CD4-positive, alpha-beta T cell treated with Interleukin-15 for 1 hour (primary cell): ENCODE measurements at places on chromosomes 11 and 22.
A peak's percentile ranks its signal among the peaks of the same experiment; 100 is the strongest.

DNA sequence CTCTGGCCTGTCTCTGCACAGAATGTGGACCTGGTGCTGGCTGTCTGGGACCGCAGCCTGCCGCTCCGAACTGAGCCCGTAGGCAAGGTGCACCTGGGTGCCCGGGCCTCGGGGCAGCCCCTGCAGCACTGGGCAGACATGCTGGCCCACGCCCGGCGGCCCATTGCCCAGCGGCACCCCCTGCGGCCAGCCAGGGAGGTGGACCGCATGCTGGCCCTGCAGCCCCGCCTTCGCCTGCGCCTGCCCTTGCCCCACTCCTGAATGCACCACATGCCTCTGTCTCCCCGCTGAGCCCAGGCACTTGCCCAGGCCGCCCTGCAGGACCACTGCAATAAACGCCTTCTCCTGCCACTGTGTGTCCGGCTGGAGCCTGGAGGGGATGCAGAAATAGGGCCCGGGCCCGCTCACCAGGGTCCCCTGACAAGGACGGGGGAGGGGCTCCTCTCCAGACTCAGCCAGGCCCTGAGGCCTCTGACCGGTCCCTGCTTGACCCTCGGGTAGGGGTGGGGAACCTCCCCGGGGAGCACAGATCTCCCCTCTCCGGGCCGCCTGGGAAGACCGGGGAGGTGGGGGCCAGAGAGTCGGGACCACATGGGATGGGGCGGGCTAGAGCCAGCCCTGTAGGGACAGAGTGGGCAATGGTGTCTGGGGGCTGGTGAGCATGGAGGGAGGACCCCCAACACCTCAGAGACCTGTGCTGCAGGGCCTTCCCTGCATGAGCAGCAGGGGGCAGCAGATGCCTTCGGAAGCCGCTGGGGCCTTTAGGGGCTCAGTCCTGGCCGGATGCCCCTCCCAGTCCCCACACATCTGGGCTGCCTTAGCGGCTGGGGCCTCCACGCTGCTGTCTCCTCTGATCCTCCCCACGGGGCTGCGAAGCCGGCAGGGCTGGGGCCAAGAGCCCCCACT lies 1.4 kb upstream of the TNNI2 start:
- peak; percentile 87 for DNase-seq

GRCh38 chr22:49550766-49551362 lies 276.8 kb downstream of the BRD1 start:
- no peak for DNase-seq

DNA sequence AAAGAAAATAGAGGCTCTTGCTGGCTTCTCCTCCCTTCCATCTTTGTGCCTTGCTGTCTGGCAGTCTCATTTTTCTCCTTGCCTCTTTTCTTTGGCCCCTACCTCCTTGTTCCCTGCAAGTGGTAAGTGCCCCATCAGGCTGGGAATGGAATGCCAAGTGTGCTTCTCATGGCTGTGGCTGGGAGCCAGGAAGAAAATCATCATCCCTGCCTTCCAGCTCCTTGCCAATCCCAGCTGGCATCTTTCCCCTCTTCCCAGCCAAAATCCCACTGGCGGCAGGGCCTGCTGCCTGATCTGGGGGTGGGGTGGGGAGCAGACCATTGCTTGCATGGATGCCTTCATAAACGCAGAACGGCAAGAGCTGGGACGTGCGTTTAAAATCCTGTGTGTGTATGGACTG lies 27.0 kb upstream of the SLC25A18 start:
- no peak for DNase-seq

DNA sequence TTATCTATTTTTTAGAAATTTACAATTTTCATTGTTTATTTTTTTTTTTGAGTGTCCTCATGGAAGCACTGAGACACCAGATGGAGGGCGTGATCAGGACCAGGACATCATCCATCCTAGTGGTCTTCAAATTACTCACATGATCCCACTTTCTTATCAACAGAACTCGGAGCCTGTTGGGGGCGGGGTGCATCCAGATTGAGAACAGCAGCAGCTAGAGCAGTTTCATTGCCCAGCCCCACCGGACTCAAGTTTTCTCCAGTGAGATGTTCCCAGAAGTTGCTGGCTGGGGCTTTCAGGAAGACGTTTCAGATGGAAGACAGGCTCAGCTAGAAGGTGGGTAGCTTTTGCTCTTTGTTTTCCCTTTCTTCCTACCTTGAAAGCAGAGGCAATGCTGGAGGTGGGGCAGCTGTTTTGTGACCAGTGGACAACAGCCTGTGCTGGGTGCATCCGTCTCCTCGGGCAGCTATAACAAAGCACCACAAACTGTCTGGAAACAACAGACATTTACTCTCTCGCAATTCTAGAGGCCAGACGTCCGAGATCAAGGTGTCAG lies 562.1 kb downstream of the TBC1D22A start:
- DNase-seq: no peak

- DNase-seq: peak; percentile 70
Observed at GRCh38 chr22:19970479-19971275, 29.1 kb upstream of the TXNRD2 start.

DNA sequence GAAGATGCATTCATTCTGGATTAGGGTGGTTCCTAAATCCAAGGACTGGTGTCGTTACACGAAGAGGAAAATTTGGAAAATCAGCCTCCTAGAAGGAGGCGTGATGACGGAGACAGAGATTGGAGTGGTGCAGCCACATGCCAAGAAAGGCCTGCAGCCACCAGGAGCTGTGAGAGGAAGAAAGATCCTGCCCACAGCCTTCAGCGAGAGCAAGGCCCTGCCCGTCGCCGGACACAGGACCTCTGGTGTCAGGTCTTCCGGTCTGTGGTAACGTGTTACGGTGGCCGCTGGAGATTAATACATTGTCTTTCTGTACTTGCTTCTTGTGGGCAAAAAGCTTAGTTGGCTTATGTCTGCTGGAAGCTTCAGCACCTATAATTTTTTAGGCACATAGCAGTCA lies 1045.8 kb downstream of the BRD1 start:
- no peak for DNase-seq

DNA sequence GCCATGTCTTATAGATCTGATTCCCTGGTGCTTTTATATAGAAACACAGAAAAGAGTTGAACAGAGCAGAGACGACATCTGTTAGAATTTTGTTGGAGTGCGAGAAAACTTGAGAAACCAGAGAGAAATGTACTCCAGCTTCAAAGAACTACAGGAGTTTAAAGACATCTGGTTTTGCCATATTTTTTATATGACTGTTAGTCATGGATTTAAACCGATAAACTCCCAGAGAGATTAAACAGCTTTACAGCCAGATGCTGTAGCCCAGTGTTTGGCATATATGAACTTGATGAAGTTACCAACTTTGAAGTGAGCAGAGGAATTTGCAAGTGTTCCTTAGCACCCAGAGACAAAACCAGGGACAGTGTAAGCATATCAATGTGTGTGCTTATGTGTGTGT lies 1083.1 kb downstream of the LRRC4C start:
- DNase-seq: no peak

DNA sequence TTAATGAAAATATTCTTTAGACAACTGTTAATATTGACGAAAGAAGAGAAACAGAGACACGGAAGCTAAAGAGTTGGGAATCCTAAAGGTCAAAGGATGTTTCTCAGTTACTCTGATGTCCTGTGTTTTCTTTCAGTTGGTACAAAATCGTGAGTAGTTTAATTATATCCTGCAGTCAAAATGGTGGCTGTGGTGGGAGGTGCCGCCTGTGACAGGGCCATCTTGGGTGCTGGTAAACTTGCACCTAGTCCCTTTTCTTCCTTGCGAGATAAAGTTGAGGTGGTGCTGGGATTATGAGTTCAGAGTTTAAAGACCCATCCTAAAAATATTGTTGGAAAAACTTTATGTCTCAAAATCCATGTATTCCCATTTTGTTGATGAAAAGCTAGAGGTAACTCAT lies 2.2 kb downstream of the CECR2 start:
- no peak for DNase-seq

DNA sequence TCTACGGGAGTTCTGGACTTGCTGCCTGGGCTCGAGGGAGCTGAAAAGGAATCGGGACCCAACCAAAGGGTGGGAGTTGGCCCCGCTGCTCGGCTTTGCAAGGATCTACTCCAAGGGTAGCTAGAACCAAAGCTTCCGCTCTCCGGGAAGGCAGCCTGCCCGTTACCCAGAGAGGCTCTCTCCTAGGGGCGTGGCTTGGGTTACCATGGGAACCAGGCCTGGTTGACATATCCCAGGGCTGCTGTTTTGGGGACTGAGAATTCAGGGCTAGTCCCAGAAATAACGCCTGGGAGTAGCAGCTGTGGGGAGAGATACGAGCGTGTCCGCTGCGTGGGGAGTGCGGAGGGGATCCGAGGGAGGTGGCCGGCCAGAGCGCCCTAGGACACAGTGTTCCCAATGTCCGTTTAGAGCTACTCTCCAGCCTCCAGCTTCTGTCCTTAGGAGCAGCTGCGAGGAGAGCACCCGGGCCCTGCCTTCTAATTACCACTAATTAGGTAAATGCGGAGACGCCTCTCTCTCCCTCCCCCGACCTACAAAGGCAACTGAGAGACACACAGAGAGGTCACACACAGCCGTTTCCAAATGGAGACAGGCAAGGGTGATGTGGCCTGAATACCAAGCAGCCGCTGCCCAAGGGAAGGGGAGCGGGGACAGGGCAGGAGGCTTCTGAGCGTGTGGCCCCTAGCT lies 141.6 kb upstream of the CADM1 start:
- no peak for DNase-seq

GRCh38 chr11:124207102-124207792 lies 24.1 kb downstream of the OR10D3 start:
- no peak for DNase-seq

- DNase-seq: no peak
Observed at GRCh38 chr22:40081662-40082061, 86.9 kb downstream of the FAM83F start.

GRCh38 chr11:27357250-27357649 lies 5.8 kb downstream of the CCDC34 start:
- DNase-seq: no peak

DNA sequence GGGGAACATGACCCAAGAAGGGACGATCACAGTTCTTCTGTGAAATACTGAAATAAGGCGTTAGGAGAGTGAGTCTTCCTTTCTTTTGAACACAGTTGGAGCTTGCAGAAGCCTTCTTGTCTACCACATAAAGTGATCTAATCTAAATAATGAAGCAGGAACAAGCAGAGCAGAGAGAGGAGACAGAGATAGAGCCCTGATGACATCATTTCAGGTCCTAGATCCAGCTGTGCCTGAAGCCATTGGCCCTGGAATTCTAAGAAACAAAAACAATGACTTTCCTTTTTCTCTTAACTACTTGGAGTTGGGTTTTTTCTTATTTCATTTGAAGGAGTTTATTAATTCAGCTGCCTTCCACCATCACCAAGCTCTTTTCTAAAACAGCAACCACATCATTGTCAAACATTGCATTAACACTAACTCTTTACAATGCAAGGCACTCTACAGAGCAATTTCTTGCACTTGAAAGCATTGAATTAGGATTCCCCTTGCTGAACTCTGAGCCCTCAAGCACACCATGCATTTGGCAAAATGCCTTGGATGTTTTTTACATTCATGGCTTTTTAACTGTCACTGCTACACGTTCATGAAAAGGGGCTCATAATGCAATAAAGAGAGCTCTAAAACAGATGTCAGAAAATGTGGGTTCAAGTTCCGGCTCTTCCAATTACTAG lies 117.2 kb upstream of the TIMP3 start:
- DNase-seq: no peak

- no peak for DNase-seq
Observed at GRCh38 chr11:34501500-34501899, 12.1 kb downstream of the ELF5 start.

DNA sequence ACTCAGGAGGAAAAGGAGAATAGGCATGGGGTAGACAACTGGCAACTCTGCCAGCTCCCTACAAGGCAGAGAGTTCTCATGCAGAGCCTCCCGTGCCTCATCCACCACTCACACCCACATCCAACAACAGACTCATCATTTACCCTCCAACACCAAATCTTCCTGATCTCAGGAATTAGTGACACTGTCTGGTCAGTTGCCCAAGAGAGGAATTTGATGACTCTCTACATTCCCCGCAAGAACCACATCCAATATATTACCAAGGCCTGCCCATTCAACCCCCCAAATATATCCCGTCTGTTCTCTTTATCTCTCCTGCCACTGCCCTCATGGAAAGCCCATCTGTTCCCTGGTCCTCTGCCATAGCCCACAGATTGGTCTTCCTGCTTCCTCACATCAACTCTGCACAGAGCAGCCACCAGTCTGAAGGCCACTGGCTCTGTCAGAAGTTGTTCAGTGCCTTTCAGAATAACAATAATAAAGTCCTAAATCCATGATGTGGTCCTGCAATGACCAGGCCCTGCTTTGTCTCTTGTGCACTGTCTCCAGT lies 57.5 kb upstream of the CD82 start:
- DNase-seq: no peak

DNA sequence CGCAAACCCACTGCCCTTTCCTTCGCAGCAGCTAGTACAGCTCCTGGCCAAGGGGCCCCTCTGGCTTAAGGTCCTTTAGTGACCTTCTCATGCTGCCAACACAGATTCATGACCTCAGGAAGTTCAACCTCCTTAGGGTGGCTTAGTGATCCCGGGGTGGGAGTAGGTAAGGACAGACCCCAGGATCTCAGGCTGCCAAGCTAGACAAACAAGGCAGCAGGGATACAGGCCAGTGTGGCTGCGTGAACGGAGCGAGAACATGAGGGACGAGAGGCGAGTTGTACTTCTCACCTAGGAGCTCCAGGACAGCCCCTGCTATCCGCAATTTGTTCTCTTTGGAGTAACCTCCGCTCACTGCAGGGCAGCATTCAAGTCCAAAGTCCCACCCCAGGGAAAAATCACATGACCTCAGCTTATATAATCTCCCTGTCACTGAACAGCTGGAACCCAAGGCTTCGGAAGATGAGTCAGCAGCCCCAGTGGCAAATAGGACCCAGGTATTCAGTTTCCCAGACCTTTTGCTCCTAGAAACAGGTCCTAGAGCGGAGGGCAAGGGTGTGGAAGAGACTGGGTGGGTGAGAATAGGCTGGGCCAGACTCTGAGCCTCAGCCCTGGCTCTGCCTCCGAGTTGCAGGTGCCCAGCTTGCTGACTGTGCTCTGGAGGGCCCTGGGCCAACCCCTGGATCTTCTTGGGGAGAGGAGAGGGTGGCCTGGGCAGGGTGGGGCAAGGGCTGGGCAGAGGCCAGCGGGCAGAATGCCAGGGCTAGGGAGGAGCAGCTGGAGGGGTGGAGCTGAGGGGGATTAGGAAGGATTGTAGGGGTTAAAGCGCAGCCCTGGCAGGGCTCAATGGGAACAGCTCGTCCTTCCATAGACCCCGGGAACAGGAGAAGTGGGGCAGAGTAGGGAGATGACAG lies 13.1 kb downstream of the USP2 start:
- DNase-seq: no peak

GRCh38 chr11:76266286-76267100 lies 60.2 kb upstream of the WNT11 start:
- no peak for DNase-seq

DNA sequence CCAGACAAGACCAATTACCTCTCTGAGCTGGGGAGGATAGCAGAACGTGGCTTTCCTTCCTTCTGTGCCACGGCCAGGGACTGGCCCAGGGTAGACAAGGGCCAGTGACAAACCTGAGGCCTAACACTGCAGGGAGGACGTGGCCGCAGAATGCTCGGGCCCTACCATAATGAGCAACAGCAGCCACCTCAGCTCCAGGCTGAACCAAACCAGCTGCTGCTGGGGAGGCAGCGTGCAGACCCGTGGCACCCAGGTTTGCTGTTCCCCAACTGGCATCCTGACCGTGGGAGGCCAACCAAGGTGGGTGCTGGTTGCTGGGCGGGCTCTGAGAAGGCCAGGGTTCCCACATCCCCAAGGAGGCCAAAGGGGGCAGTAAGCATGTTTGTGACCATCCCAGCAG lies 83.0 kb downstream of the MORC2 start:
- no peak for DNase-seq

- no peak for DNase-seq
Observed at GRCh38 chr11:64356498-64357411, 2.2 kb upstream of the RPS6KA4 start.
